Stimulated activated CD4-positive, alpha-beta T cell treated with anti-CD3 and anti-CD28 coated beads, Interleukin-1b, Interleukin-23, amount 100 ng/mL, for 1 hour (primary cell): ENCODE measurements at places on chromosomes 5 and 9.

- no peak for DNase-seq
Measured at GRCh38 chr5:149779124-149779465, 49.0 kb downstream of the PPARGC1B start.

- no peak for DNase-seq
Measured at GRCh38 chr5:123783421-123783820, 271.4 kb downstream of the CSNK1G3 start.

- DNase-seq: no peak
Measured at GRCh38 chr5:73693573-73694061, 67.6 kb downstream of the ARHGEF28 start.

GRCh38 chr5:54108136-54108535, 202.2 kb downstream of the ARL15 start:
- no peak for DNase-seq

DNA sequence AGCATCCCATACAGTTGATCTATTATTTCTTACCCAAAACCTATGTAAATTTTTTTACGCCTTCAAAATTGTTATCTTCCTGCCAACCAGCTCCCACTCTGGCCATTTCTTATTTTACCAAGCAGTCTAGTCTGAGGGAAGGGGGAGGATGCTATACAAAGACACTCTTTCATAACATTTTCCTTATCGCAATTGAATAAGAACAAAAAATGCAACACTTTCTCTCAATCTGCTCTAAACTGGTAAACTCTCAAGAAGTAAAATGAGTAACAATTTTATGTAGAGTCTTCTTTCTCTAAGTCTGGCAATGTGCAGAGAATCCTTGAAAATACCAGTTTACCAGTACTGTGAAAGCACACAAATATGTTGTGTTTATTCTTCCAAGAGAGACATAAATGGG, 1216.3 kb downstream of the PTPRD start:
- no peak for DNase-seq

DNA sequence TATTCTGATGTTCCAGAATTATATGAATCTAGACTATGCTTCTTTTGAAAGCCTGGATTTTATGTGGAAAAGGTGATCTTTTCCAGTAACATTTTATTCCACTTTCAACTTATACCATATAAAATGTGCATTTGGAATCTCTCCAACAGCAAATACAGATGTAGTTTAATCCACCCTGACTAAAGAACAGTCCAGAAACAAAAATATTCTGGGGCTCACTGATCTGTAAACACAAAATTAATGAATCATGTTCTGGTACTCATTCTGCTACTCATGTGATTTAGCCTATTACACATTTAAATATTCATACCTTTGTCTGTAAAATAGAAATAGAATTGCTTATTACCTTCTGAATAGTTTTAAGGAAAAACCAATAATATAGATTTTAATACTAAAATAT, 125.8 kb downstream of the ARRDC3 start:
- no peak for DNase-seq

DNA sequence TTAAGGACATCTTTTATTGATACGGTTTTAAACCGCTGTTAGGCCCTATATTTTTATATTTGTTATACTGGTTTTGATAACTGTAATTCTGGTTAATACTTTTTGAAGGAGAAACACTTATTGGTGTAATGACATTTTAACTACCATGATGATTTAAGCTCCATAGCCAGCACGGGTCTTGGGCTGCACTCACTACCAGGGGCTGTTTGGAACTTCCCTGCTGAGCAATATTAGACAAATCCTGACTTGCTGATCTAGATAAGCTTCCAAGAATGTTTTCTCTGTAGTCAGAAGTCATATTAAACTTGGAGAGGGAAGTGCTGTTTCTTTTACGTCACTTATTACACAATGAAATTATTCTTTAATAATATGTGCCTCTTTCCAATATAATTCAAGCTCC, 540.0 kb upstream of the GRAMD2B start:
- DNase-seq: no peak

DNA sequence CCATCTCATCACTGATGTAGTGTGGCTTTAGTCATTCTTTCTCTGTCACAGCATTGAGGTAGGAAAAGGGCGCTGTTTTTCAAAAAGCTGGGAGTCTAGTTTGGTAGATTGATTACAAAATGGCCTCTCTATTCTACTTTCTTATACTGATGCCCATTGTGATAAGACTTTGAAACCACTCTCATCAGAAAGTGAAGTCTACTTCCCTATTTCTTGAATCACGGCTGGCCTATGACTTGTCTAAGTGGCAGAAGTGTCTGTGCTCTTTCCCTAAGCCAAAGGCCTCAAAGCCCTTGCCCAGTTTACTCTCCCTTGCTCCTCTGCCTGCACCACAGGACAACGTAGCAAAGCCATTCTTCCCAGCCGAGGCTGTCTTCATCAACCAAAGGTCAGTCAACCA, 83.0 kb upstream of the IL33 start:
- DNase-seq: no peak

- no peak for DNase-seq
Measured at GRCh38 chr9:79053598-79053997, 518.2 kb upstream of the TLE4 start.

DNA sequence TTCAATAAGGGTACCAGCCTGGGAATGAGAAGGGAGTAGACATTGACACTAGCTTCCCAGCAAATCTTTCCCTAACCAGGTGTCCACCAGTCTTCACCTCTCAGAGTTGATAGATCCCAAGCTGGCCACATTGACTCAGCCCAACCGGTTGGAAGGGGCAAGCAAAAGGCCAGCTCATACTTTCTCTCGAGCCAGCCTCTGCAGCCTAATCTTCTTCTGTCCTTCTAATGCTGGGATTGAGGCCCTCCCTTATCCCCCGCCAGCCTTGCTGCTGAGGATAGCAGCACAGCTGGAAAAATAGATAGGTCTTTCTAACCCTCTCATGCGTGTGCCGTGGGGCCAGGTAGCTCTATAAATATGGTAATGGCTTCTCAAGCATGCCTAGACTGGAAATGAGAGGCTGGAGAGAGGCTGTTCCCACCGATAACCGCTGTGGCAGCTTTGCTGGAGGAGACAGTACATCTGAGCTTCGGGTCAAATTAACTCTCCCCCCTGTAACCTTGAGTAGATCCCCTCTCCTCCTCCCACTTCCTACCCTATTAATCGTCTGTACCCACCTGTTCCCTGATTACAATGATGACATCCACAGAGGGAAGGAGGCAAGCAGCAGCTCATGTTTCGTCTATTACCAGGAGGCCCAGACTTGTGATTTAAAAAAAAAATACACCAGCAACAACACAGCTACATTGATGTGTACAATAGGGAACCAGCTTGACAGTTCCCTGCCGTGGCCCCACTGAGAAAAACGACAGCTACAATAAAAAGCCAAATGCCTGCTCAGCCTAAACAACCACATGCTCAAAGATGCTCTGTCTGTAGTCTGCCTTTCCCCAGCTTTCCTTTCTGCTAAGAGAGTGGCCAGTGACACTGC, 219.9 kb upstream of the BRINP1 start:
- DNase-seq: no peak
